ENCODE measurements at places on chromosomes 2 and 18.

GRCh38 chr2:204505488-204505887 lies 39.8 kb upstream of the PARD3B start:
- no peak for DNase-seq

DNA sequence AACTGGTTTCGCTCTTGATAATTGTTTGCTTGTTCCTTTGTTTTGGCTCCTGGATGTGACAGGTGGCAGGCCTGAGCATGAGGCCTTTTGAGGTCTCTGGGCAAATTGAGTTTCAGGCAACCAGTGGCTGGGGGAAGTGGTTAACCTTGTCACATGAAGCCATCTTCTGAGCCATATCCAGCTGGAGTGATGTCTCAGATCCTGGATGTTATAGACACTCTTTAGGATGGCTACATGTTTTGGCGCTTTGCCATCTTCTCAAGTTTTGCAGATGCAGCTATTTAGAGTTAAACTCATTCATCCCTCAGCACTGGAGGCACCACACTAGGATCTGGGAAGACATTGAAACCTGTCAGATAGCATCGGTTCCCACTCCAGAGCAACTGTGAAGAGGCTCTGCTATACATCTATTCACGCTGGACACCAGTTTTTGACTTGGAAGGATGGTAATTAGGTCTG lies 25.3 kb upstream of the TACR1 start:
- DNase-seq, result no peak

DNA sequence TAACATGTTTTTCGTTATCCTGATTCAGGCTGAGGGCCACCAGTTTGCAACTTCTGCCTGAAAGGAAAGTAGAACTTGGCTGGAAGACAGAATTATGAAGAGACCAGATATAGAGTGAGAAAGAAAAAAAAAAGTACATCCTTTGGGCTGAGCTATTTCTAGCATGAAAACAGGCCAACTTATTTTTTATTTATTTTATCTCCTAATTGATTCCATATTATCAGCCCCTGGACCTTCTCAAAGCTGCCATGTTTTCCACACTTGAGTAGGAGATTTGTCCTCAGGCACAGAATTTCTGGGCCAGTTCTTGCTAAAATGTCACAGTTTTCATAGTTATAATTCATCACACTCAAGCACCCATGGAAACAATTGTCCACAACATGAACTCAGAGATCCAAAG lies 586.8 kb upstream of the CNTNAP5 start:
- no peak for DNase-seq

GRCh38 chr2:2493496-2493895 lies 162.4 kb upstream of the MYT1L start:
- no peak for DNase-seq

DNA sequence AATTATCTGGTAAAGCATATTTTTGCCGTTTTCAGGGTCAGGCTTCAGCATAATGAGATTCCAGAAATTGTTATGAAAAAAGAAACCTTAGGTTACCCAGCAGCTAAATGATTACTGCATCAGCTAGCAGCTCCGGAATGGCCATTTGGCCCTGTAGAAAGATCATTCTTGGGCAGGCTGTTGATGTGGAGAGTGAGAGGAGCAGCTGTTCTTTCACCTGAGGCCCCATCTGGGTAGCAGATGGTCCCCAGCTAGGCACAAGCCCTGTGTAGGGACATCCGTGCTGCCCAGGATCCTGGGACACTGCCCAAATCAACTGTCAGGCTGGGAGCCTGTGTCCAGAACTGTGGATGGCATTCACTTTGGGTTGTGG lies 61.8 kb downstream of the NEDD4L start:
- no peak for DNase-seq

- DNase-seq, result no peak
Measured at GRCh38 chr2:196404276-196404675, 232.9 kb upstream of the STK17B start.

DNA sequence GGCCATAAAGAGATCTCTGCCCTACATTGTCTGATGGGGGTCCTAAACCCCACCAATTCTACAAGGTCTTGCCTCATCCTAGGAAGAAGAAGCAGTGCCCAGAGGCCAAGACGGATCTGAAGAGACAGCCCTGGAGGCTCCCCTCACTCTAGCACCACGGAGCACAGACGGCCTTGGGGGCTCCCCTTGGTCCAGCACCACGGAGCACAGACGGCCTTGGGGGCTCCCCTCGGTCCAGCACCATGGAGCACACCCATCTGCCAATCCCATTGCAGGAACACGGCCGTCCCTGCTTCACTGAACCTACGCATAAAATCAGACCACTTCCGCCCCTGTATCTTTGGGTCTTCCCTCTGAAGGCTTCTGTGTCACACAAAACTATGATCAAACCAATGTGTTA lies 215.1 kb upstream of the SALL3 start:
- DNase-seq, result no peak

GRCh38 chr2:179744401-179744800 lies 117.0 kb downstream of the ZNF385B start:
- no peak for DNase-seq

- DNase-seq, result peak; percentile 40
Measured at GRCh38 chr2:56749152-56749752, 565.5 kb downstream of the CCDC85A start.

- DNase-seq, result no peak
Measured at GRCh38 chr2:168748461-168748860, 54.0 kb upstream of the NOSTRIN start.

DNA sequence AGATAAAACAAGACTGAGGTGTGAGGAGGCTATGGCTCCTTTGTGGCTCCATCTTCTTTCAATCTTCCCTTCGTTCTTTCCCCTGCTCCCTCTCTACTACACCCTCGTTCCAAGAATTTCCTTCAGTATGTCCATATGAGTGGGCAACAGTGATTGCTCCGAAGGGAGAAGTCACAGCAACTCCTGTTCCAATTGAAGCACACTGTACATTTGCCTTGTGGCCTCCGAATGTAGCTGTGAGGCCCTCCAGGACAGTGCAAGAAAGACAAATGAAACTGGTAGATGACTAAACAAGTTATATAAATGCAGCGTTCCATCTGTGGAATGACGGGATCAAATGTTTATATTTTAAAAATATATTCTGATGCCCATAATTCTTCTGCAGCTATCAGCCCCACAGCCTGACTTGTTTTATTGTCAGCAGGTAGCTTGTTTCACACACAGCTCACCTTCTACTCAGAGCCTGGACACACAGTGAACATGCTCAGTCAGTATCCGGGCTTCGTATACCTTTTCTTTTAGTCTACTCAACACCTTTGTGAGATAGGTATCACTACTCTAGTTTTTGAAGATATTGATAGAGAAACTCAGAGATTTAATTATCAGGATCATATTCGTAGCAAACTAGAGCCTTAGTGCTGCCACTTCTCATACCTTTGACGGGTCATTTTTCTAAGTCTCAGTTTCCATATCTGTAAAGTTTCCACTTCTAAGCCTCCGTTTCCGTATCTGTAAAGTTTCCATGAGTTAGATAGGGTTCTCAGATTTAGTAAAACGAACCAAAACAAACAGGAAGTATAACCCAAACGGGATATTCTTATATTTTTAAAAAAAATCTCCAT lies 216.7 kb upstream of the STON1 start:
- no peak for DNase-seq

GRCh38 chr2:61604433-61604832 lies 66.3 kb upstream of the XPO1 start:
- no peak for DNase-seq

DNA sequence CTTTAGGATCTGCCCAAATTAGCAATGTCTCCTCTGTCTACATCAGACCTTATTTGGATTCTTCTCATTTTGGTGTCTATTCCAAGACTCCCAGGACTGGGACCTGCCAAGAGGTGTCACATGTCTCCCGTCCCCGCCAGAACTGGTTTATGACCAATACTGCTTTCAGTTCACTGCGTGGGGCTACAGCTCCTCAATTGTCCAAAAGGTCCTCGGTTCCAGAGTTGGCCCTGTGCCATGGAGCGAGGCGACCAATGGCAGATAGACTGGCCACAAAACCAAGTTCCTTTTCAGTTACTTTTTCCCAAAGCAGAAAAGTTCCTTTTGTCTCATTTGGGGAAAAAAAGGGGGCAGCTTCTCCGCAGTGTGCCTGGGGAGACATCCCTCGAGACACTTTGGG lies 144.1 kb upstream of the ZNF236 start:
- no peak for DNase-seq

GRCh38 chr2:165328272-165328671 lies 89.1 kb downstream of the SCN2A start:
- no peak for DNase-seq

GRCh38 chr2:98483257-98483861 lies 38.7 kb downstream of the INPP4A start:
- no peak for DNase-seq

DNA sequence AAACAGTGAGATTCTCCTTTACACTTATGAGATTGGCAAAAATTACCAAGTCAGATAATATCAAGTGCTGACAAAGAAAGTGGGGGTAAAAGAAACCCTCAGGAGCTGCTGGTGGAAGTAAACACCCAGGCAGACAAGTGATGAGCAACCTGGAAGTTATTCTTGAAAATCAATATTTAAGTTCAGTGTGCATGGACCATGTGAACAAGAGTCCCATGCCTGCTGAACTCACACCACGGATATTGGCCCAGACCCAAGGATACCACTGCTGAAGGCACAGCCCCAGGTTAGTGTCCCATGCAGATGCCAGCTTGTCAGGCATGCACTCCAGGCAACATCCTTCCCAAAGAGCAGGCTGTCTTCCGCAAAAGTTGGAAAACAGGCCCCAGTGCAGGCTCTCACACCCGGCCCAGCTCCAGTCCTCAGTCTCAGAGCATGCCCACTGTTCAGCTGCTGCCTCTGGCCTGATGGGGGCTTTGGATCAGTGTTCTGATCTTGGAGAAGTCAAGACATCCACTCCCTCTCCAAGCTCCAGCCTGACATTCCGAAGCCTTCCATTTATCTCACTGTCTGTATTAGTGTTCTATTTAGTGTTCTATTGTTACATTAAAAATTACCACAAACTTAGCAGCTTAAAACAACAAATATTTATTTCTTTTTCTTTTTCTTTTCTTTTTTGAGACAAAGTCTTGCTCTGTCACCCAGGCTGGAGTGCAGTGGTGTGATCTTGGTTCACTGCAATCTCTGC lies 70.0 kb downstream of the HS1BP3 start:
- DNase-seq, result no peak

DNA sequence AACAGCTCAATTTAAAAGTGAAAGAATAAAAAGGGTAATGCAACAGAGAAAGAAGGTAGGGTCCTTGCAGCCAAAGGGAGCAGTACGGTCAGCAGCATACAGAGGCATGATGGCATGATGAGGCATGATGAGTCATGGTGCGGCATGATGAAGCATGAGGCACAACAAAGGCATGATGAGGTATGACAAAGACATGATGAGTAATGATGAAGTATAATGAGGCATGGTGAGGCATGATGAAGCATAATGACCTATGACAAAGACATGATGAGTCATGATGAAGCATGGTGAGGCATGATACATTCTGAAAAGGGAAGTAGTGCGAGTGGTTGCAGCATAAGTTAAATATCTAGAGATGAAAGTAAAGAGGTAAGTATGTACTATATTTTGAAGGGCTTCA lies 673.2 kb downstream of the TMEM182 start:
- peak; percentile 20 for DNase-seq

DNA sequence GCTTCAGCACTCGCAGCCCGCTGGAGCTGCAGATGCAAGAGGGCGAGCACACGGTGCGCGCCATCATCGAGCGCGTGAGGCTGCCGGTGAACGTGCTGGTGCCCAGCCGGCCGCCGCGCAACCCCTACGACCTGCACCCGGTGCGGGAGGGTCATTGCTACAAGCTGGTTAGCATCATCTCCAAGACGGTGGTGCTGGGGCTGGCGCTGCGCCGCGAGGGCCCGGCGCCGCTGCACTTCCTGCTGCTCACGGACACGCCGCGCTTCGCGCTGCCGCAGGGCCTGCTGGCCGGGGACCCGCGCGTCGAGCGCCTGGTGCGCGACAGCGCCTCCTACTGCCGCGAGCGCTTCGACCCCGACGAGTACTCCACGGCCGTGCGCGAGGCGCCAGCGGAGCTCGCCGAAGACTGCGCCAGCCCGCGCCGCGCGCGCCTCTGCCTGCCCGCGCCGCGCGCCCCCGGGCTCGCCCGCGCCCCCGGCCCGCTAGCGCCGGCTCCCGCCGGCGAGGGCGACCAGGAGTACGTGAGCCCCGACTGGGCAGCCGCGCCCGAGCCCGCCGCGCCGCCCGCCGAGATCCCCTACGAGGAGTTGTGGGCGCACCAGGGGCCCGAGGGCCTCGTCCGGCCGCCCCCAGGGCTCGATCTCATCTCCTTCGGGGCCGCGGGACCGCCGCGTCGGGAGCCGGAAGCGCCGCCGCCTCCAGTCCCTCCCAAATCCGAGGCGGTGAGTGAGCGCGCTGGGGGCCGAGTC lies 11.8 kb downstream of the GAREM2 start:
- DNase-seq, result no peak

DNA sequence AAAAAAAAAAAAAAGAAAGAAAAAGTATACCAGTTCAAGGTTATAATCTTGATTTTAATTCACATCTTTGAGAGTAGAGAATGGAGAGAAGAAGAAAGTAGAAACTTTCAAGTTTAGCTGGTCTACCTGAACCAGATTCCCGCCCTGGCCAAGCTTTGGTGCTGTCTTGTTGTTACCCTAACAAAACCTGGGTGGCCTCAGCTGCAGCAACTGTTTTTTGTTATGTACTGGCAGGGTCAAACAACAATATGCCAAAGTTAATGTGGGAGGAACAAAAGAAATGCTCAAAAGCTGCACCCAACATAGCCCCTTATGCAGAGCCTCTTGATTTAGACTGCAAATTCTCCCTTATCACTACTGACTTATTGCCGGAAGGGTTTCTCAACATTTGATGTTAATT lies 165.3 kb upstream of the TFPI start:
- DNase-seq, result no peak

DNA sequence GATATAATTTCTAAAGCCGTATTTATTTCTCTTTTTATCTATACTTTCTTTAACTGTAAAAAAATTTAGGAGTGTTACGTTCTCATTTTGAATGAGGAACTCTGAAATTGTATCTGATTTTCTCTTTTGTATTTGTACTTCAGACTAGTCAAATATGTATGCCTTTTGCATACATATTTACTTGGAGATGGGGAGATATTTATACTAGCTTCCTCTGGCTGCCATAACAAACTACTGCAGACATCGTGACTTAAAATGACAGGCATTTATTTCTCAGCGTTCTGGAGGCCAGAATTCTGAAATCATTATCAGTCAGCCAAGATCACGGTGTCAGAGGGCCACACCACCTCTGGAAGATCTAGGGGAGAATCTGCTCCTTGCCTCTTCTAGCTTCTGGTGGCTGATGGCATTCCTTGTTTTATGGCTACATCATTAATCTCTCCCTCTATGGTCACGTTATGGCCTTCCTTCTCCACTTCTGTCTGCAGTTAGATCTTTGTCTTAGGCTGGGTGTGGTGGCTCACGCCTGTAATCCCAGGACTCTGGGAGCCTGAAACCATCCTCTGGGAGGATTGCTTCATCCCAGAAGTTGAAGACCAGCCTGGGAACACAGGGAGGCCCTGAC lies 8.2 kb downstream of the LCLAT1 start:
- no peak for DNase-seq

GRCh38 chr2:56102866-56103265 lies 80.9 kb upstream of the CCDC85A start:
- DNase-seq, result no peak
